Activated T-cell treated with anti-CD3 and anti-CD28 coated beads, Interleukin-2, amount 50 U/mL, for 48 hours (primary cell): ENCODE measurements at places on chromosomes 6 and 20.
A peak's percentile ranks its signal among the peaks of the same experiment; 100 is the strongest.

GRCh38 chr6:78487401-78487800 is 379.9 kb upstream of the IRAK1BP1 start:
- DNase-seq = no peak

DNA sequence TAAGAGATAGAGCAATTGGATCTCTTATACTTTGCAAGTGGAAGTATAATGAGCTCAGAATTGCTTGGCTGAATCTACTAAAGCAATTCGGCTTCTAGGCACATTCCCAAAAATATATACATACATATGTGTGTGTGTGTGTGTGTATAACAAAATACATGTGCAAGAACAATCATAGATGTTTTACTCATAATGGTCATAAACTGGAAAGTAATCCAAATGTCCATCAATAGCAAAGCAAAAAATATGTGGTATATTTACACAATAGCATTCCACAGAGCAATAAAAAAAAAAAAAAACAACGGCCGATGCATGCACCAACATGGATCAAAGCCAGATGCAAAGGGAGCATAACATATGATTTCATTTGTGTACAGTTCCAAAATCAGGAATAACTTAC is 707.9 kb downstream of the RFPL4B start:
- DNase-seq = no peak

GRCh38 chr20:56584916-56585315 is 44.2 kb upstream of the TFAP2C start:
- no peak for DNase-seq

GRCh38 chr20:51368461-51369211 is 173.9 kb downstream of the NFATC2 start:
- DNase-seq = no peak

- no peak for DNase-seq
Observed at GRCh38 chr6:118639054-118639964, 12.1 kb downstream of the CEP85L start.

DNA sequence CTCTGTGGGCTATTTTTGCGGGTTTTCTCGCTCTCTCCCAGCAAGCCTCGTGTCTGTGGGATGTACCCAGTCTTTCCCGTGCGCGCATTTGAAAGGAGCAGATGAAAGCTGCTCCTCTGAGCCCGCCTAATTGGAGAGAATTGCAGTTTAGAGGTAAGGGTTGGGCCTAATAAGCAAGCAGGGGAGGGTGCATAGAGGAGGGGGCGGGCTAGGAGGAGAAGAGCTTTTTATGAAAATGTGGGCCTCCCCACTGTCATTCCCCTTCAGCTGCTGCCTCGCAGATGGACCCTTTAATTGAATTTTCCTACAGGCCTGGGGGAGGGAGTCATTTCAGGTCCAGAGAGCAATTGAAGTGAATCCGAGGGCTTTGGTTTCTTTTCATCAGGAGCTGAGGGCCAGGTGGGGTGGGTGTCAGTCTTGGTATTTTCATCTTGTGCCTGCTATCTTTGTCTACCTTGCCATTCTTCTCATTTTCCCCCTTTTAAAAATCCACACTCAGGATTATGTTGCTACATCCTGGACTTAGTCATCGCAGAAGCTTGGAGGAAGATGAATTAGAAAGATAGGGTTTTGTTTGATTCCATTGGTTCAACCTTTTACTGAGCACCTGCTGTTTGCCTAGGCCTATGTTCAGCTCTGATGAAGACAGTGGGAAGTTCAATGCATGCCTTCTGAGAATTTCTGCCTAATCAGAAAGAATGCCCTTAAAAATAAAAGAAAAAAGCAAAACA is 423.4 kb downstream of the CD83 start:
- no peak for DNase-seq

DNA sequence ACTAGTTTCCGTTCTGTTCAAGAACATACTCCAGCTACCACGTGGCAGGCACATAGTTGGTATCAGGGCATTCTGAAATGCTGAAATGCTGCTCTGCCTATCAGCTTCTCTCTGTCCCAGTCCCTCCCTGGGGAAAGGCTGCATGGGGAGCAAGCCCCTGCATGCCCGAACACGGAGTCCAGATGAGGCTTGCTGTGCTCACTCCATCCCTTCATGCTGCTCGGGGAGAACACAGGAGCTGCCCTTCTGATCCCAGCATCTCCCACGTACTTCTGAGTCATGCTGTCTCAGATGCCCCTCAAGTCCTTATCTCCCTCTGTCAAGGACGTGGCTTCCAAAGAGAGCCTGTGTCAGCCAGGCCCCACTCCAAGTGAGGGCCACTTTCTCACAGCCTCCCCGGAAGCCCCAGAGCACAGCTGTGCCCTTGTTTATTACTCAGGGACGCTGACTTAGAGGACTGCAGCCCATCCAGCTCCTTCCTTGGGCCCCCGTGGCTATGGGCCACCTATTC is 29.4 kb downstream of the THBS2 start:
- DNase-seq = no peak

GRCh38 chr6:38080889-38081288 is 261.4 kb downstream of the ZFAND3 start:
- no peak for DNase-seq

- DNase-seq = no peak
Observed at GRCh38 chr6:34743625-34744293, 13.5 kb upstream of the SNRPC start.

DNA sequence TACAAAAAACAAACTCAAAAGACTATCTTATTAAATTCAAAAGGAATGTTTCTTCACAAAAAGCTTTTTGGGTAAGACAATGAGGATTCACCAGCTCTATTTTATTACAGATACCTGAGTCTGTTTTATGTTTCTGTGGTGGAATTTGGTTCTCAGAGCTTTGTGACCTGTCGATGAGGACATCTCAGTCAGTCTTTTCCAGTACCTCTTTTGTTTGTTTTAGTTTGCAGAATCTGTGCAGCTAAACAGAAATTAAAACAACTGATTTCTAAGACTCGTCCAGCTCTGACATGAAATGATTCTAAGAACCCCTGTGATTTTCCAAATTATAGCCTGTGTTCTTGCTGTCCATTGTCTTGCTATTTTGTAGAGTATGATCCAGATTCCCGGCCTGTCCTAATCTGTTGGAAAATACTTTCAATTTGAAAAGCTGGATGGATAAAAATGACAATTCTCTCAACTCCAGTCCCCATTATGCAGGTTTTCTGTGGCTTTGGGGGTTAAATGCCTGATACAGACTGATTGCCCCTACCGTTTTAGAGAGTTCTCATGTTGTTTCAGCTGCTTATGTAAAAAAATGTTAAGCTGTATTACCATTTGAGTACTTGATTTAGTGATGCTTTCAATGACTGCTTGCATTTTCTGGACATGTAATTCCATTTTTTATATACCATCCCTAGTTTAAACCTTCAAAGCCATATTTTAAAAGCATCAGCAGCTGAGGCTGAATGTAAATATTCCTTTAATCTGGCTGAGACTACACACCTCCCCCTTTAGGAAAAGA is 94.2 kb upstream of the TAB2 start:
- DNase-seq = no peak

DNA sequence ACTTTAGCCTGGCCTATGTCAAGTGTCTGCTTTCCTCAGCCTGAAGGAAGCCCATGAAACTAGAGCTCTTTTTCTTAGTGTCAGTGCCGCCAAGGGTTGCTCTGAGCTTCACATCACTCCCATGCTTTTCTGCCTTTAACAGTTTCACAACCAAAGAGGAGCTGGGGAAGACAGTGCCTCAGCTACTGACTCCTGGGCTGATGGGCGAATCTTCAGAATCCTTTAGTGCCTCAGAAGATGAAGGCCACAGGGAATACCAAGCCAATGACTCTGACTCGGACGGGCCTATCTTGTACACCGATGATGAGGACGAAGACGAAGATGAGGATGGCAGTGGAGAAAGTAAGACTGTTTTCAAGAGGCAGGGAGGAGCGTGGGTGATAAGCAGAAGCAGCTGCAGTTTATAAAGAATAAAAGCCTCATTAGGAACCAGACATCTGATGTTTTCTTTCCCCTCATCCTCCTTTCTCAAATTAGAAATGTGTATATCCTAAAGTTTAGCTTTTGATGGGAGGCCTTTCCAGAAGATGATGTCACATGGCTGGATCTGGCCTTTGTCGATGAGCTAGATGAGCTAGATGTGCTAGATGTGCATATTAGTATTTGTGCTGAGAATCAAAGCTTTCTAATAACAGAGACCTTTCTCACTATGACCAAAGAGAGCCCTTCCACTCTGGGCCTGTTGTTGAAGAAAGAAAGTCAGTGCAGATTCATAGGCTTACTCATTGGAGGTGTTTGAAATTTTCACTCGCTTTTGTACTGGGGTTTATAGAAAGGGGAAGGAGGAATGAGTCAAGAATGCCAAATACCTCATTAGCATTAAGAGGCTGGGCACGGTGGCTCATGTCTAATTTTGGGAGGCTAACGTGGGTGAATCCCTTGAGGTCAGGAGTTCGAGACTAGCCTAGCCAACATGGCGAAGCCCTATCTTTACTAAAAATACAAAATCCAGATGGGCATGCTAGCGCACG is 70.7 kb upstream of the LTV1 start:
- DNase-seq = no peak

DNA sequence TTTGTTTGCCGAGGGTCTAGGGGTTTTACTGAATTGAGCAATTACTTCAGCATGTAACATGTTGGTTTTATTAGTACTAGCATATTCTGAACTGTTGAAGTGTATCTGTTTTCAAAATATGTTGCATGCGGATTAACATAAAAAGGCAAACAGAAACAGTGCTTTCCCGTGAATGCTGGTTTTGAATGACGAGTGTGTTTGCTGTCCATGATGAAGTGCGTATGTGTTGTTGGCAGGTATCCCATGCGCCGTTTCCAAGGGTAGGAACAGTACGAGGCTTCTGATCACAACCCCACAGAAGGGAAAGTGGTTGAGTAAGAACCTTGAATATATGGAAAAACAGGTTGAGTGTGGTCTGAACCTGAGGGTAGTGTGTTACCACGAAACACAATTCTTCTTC is 232.9 kb downstream of the SAMD5 start:
- DNase-seq = no peak

DNA sequence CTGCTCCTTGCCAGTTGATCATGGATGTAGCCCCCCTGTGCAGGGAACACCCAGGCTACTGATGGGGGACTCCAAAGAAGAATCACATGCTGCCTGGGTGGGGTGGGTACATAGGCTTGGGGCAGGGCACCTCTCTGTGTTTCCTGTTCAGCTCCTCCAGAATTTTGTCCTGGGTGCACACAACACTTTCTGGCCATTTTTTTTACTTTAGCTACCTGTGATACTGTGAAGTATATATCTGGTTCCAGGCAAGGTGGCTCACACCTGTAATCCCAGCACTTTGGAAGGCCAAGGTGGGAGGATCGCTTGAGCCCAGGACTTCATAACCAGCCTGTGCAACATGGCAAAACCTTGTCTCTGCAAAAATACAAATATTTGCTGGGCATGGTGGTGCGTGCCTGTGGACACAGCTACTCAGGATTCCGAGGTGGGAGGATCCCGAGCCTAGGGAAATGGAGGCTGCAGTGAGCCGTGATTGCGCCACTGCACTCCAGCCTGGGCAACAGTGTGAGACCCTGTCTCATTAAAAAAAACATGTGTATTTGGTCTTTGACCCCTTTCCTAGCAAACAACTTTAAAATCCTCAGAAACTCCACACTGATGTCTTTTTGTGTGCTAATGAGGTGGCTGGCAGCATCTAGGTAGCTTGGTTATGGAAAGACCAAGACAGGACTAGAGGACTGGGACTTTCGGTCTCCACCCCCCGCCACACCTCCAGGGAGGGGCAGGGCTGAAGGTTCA is 14.1 kb downstream of the SLC4A11 start:
- no peak for DNase-seq

- DNase-seq = no peak
Observed at GRCh38 chr6:48417927-48418326, 306.9 kb upstream of the PTCHD4 start.

GRCh38 chr6:47581591-47581990 is 104.0 kb downstream of the CD2AP start:
- no peak for DNase-seq

DNA sequence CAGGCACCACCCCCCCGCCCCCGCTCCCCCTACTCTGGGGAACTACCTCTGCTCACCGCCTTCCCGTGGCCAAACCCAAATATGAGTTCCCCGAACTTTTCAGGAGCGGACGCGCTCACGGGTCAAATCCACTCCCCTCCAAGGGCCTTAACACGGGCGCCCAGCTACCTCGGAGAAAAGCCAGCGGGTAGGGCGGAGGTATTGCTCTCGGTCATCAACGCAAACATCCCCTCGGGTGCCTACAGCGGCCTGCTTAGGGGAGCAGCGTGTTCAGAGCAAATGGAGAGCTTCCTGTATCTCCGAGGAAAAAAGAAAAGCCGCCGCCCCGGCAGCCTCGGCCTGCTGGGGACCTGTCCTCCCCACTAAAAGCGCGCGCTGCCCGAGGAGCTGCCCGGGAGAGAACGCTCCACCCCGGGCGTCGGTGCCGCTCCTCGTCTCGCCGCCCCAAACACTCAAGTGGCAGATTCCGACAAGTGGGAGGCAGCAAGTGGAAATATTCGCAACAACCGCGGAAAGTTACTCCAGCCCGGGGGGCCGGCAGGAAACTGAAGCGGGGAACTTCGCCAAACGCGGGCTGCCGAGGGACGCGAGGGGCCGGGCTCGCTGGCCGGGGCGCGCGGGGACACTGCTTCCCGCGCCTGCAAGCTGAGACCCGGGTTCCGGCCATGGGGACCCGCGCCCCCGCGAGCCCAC is 699 bp downstream of the PTPRT start:
- DNase-seq = peak; percentile 18

- DNase-seq = no peak
Observed at GRCh38 chr6:63459814-63460213, 112.5 kb upstream of the LOC128125822 start.

- DNase-seq = no peak
Observed at GRCh38 chr6:147740916-147741315, 232.4 kb downstream of the SAMD5 start.

- DNase-seq = no peak
Observed at GRCh38 chr20:23298155-23298554, 52.4 kb upstream of the NXT1 start.

GRCh38 chr6:163250116-163250515 is 164.4 kb upstream of the QKI start:
- no peak for DNase-seq

- DNase-seq = no peak
Observed at GRCh38 chr20:50278684-50279531, 88.3 kb downstream of the CEBPB start.

- no peak for DNase-seq
Observed at GRCh38 chr20:55586610-55587009, 418.7 kb downstream of the CBLN4 start.

- DNase-seq = no peak
Observed at GRCh38 chr6:151999194-151999593, 191.7 kb downstream of the ESR1 start.

- DNase-seq = no peak
Observed at GRCh38 chr6:41584668-41585205, 38.6 kb downstream of the FOXP4 start.

GRCh38 chr20:20167698-20168097 is 115.4 kb downstream of the CFAP61 start:
- no peak for DNase-seq

GRCh38 chr6:15456422-15456821 is 206.4 kb downstream of the DTNBP1 start:
- no peak for DNase-seq
